ENCODE measurements at places on chromosomes 1 and 21.
A peak's percentile ranks its signal among the peaks of the same experiment; 100 is the strongest.

GRCh38 chr1:178531887-178532286 is 19.0 kb downstream of the TEX35 start:
- peak overlapping the region; percentile 18 for H3K27ac ChIP-seq
- H3K36me3 ChIP-seq: no peaks in the 10 kb centered on the region
- no peak for DNase-seq

- H3K4me3 ChIP-seq: peak within 1 kb of the TSS; percentile 90
- peaks cover 10% of the 10 kb centered on the region for H3K27me3 ChIP-seq
- H3K36me3 ChIP-seq: no peaks in the 10 kb centered on the region
- peaks cover 6% of the 10 kb centered on the region for H3K4me1 ChIP-seq
These were observed at the start of gene RIMS3 for GRCh38 chr1:40665335-40666171. RIMS3 (minus strand) TSS chr1:40665682; CDS start chr1:40641925, 23,757 bp downstream.

- peaks cover under 1% of the 10 kb centered on the region for H3K36me3 ChIP-seq
- no peak overlapping the region for H3K27ac ChIP-seq
- H3K4me1 ChIP-seq: peaks cover 10% of the 10 kb centered on the region
- H3K4me3 ChIP-seq: no peak overlapping the region
These were observed 29.0 kb downstream of the NEK7 start for GRCh38 chr1:198185759-198186158.

DNA sequence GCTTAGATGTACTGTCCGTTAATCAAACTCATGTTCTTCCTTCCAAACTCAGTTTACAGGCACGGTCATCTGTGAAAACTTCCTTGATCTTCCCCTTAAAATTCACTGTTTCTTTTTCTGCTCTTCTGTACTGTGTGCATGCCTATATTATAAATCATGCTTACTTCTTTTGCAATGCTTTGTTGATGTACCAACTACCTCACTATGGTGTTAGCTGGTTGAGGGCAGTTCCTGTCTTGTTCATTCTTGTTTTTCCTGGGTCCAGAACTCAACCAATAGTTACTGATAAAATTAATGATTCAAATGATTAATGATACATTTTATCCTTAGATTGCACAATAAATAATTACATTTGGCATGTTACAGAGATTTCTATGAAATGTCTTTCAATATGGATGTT is 163.8 kb downstream of the CHRM3 start:
- DNase-seq: no peak
- no peaks in the 10 kb centered on the region for H3K36me3 ChIP-seq
- no peaks in the 10 kb centered on the region for H3K27me3 ChIP-seq
- H3K4me3 ChIP-seq: no peak overlapping the region
- H3K27ac ChIP-seq: no peak overlapping the region

GRCh38 chr1:71311376-71311775 is 230.5 kb upstream of the ZRANB2 start:
- no peak overlapping the region for H3K4me3 ChIP-seq
- DNase-seq: no peak
- H3K27me3 ChIP-seq: no peaks in the 10 kb centered on the region
- peaks cover 6% of the 10 kb centered on the region for H3K4me1 ChIP-seq
- H3K27ac ChIP-seq: no peak overlapping the region

DNA sequence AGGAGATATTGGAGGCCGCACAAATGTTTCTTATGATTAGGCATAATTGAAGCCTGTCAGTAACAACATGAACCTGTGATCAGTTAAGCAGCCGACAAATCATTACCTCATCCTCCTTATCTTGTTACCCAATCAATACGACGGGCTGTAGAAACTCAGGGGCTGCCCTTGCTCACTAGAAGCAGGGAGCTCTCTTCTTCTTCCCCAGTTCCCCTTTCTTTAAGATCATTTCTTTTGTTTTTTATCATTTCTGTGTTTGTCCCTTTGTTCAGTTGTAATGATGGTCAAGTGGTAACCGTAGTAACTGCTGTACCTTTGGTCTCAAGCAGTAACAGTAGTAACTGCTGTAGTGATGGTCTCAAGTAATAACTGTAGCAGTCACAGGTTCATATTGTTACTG is 13.8 kb upstream of the FCGR2A start:
- no peak for DNase-seq
- peaks cover 94% of the 10 kb centered on the region for H3K27me3 ChIP-seq
- no peak overlapping the region for H3K4me3 ChIP-seq
- H3K27ac ChIP-seq: no peak overlapping the region
- no peaks in the 10 kb centered on the region for H3K4me1 ChIP-seq

GRCh38 chr1:8077120-8077573 is 51.0 kb upstream of the ERRFI1 start:
- no peaks in the 10 kb centered on the region for H3K27me3 ChIP-seq
- no peaks in the 10 kb centered on the region for H3K36me3 ChIP-seq
- no peak for DNase-seq
- peak overlapping the region; percentile 92 for H3K27ac ChIP-seq
- H3K4me3 ChIP-seq: no peak overlapping the region
- H3K4me1 ChIP-seq: peaks cover 36% of the 10 kb centered on the region

- H3K4me3 ChIP-seq: peak overlapping the region; percentile 7
- no peaks in the 10 kb centered on the region for H3K36me3 ChIP-seq
- H3K27me3 ChIP-seq: peaks cover 13% of the 10 kb centered on the region
- no peak for DNase-seq
- H3K4me1 ChIP-seq: peaks cover 12% of the 10 kb centered on the region
These were observed 4.0 kb upstream of the GPR3 start for GRCh38 chr1:27388337-27389005.

DNA sequence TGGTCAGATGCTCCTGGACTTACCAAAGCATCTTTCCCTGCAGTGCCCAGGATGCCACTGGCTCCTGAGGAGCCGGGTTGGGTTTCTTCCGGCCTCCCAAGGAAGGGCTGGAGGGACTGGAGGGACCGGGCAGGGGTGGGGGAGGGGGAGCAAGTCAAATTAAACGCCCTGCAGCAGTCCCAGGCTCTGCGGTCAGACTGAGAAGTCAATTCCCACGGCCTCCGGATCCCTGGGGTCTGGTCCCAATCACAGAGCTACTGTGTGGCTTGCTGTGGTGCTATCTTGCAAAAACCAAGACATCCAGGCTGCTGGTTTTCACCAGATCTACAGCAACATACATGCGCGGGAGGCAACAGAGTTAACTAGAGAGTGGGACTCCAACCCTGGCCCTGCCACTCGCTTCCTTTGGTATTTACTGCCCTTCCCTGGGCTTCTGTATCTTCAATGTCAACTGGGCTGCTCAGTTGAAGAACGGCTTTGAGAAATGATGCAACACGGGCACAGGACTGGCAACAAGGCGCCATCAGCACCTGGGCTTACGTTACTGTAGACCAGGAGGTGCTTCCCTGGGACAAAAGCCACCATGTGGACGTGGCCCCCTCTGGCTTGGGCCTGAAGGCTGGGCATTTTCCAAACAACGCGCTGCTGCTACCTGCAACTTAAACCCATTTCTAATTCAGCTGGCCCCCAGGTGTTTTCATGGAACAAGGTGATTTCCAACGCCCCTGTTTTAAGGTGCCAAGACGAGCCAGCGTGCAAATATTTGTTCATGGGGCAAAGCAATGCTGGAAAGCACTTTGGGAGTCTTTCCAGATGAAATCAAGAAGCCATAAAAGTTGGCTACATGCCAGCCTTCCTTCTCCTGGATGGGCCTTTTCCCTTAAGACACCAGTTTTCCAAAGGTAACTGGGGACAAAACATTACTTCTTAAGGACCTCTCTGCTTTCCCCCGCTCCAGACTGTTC is 11.5 kb downstream of the RCC2 start:
- no peak for DNase-seq
- no peak overlapping the region for H3K4me3 ChIP-seq
- H3K4me1 ChIP-seq: peaks cover 23% of the 10 kb centered on the region
- H3K27ac ChIP-seq: no peak overlapping the region
- peaks cover 32% of the 10 kb centered on the region for H3K36me3 ChIP-seq
- H3K27me3 ChIP-seq: no peaks in the 10 kb centered on the region

- no peaks in the 10 kb centered on the region for H3K27me3 ChIP-seq
- H3K36me3 ChIP-seq: no peaks in the 10 kb centered on the region
- H3K27ac ChIP-seq: peak overlapping the region; percentile 68
These were observed 19.9 kb downstream of the ELAPOR1 start for GRCh38 chr1:109133815-109134214.

DNA sequence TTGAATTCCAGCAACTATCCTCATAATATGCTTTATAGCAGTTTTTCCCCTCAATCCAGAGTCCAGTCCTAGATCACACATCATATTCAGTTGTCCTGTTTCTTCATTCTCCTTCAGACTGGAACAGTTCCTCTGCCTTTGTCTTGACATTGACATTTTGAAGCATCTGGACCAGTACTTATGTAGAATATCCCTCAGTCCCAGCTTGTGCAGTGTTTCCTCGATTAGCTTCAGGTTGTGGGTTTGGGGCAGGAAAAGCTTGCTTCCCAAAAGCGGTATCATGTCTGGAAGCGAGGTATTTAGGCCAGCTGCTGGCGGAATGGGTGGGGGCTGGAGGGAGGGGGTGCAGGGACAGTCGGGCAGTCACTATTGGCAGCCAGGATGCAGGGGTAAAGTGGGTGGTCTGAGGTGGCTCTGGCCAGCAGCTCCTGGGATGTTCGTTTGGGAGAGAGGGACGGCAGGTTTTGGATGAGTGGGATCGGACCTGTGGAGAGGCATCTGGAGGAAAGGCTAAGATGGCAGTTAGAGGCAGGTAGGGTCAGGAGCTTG is 6.5 kb downstream of the THEMIS2 start:
- no peaks in the 10 kb centered on the region for H3K36me3 ChIP-seq
- H3K4me1 ChIP-seq: no peaks in the 10 kb centered on the region
- no peaks in the 10 kb centered on the region for H3K27me3 ChIP-seq
- DNase-seq: no peak
- H3K4me3 ChIP-seq: no peak overlapping the region

- H3K4me1 ChIP-seq: no peaks in the 10 kb centered on the region
- H3K27ac ChIP-seq: no peak overlapping the region
- no peak overlapping the region for H3K4me3 ChIP-seq
- peaks cover 8% of the 10 kb centered on the region for H3K27me3 ChIP-seq
- no peak for DNase-seq
These were observed 182.3 kb downstream of the BARHL2 start for GRCh38 chr1:90534663-90535295.

DNA sequence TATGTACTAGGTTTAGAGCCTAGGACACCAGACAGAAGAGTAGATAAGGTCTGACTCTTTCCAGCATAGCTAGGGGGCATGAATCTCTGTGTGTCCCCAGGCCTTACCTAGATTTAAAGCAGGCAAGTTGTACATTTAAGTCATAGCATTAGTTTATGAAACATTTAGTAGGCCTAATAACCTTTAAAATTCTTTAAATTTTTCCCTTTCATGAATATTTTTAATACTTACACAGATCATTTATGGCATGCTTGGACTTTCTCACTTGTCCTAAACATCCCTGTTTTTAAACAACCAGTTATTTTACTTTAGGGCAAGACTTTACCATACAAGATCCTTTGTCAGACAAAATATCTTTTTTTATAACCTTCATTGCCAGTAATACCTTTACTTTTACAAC is 258.4 kb upstream of the ZRANB2 start:
- no peaks in the 10 kb centered on the region for H3K4me1 ChIP-seq
- no peaks in the 10 kb centered on the region for H3K27me3 ChIP-seq
- H3K36me3 ChIP-seq: no peaks in the 10 kb centered on the region
- no peak for DNase-seq
- H3K4me3 ChIP-seq: no peak overlapping the region

DNA sequence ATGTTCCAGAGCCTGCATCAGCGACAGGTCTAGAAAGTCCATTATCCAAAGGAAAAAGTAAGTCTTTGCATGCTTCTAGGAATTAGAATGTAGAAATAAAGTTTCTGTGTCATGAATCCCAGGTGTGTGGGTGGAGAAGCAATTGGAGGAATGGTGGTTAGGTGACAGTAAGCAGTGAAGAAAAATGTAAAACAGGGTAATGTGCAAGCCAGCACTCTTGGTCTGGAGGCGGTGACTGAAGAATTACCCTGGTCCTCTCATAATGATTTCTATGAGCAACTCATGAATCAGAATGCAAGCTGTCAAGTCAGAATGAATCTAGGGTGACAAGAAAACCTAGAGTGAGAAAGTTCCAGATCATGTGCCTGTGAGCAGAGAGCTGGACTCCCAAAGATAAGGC is 33.6 kb downstream of the PLPPR4 start:
- no peaks in the 10 kb centered on the region for H3K36me3 ChIP-seq
- H3K27me3 ChIP-seq: no peaks in the 10 kb centered on the region
- H3K4me1 ChIP-seq: no peaks in the 10 kb centered on the region
- no peak overlapping the region for H3K4me3 ChIP-seq

- DNase-seq: no peak
- no peak overlapping the region for H3K27ac ChIP-seq
- H3K4me1 ChIP-seq: no peaks in the 10 kb centered on the region
- no peaks in the 10 kb centered on the region for H3K36me3 ChIP-seq
These were observed 371.9 kb downstream of the RGS7 start for GRCh38 chr1:240985081-240985480.

DNA sequence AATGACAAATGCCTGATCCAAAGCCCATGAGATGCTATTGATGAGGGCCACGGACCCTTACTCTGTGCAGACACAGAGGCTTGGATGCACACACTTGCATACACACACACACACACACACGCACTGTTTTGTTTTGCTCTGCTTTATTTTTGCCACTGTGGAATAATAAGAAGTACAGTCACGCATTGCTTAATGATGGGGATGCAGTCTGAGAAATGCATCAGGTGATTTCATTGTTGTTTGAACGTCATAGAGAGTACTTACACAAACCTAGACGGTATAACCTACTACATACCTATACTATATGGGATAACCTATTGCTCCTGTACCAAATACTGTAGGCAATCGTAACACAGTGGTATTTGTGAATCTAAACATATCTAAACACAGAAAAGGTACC is 104.4 kb downstream of the RHOU start:
- H3K36me3 ChIP-seq: peaks cover 9% of the 10 kb centered on the region
- no peak overlapping the region for H3K4me3 ChIP-seq
- peak overlapping the region; percentile 91 for H3K27ac ChIP-seq
- peaks cover 54% of the 10 kb centered on the region for H3K4me1 ChIP-seq
- no peak for DNase-seq

GRCh38 chr1:46021046-46021996 is 111.1 kb downstream of the PIK3R3 start:
- no peaks in the 10 kb centered on the region for H3K27me3 ChIP-seq
- DNase-seq: no peak
